ENCODE measurements at places on chromosomes 11 and 22.

GRCh38 chr11:68373815-68374501 lies 61.6 kb downstream of the LRP5 start:
- peak; percentile 59 for DNase-seq

- DNase-seq: no peak
These were observed 10.7 kb downstream of the SHANK3 start for GRCh38 chr22:50683086-50683993.

DNA sequence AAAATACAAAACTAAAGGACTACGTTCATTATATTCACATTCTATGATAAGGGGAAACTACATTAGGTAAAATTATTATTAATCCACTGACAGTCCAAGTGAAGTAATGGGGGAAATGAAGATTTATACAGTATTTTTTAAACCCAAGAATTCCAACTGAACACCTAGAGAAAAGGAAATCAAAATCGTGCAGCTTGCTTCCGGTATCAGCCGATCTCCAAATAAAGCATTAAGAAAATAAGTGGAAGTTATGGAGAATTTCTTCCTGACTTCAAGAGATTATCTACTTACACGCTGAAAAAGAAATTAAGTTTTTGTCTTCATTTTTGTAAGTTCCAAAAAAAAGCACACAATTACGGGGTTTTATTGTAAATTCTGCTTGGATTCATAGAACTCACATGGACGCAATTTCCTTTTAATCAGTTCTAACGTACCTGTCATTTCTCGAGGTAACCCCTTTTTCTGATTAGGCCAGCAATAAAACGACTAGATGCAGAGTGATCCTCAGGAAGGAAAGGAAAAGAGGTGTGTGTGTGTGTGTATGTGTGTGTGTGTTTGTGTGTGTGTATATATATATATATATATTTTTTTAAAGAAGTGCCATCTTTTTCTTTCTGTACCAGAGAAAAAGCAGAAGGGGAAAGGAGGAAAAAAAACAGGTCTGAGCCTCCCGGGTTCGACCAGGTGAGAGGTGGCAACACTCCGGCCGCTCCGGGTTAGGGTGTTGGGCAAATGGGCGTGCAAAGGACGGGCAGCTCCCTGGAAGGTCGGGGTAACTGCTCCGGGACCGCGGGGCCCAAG lies 1.1 kb downstream of the ZBTB44 start:
- no peak for DNase-seq

DNA sequence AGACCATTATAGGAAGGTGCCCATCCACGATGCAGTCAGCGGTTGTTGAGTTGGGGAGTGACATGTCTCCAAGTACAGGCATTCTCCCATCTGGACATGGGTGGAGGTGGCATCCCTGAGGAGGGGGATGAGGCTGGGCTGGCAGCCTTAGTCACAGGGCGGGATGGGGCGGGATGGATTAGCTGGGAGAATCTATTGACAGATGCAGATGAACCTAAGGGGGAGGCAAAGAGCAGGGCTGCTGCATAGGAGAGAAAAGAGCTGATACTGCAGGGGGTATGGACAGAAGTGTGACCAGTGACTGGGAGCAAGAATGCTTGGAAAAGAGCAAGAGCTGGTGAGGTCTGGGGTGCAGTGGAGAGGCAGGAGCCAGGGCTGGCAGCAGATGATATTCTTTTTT lies 42.7 kb downstream of the SCN3B start:
- DNase-seq: no peak

DNA sequence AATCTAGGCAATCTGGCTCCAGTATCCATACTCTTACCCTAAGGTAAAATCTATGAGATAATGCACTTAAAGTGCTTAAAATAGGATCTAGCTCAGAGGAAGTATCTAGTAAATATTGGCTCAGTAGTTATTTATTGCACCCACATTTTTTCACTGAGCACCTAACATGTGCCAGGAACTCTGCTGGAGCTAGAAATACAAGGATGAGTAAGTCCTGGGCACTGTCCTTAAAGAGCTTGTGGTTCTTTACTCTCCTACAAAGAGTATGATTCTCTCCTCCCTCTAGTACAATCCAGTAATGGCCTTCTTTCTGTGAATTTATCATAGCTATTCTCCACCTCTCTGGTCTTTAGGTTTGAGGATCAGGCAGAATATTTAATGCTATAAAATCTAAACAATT lies 59.2 kb downstream of the DEUP1 start:
- no peak for DNase-seq

DNA sequence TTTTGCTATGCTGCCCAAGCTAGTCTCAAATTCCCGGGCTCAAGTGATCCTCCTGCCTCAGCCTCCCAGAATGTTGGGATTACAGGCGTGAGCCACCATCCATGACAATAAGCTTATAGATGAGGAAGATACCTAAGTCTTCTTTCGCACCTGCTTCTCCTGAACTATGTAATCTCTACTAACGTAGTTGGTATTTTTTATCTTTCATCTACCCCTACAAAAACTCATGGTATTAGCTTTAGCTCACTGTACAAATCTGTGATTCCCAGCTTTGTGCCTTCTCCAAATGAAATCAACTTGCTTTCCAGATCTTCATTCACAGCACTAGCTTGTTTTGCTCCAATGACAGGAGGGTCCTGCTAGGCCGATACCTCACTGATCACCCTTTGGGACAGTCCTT lies 36.4 kb downstream of the PI4KA start:
- DNase-seq: no peak

GRCh38 chr22:30444632-30445437 lies 19.3 kb downstream of the MTFP1 start:
- DNase-seq: peak; percentile 62

GRCh38 chr11:7167976-7168740 lies 79.4 kb downstream of the RBMXL2 start:
- DNase-seq: no peak

- DNase-seq: no peak
These were observed 14.5 kb downstream of the USP2 start for GRCh38 chr11:119366690-119367620.

- no peak for DNase-seq
These were observed 12.4 kb downstream of the SHANK3 start for GRCh38 chr22:50684986-50685385.

DNA sequence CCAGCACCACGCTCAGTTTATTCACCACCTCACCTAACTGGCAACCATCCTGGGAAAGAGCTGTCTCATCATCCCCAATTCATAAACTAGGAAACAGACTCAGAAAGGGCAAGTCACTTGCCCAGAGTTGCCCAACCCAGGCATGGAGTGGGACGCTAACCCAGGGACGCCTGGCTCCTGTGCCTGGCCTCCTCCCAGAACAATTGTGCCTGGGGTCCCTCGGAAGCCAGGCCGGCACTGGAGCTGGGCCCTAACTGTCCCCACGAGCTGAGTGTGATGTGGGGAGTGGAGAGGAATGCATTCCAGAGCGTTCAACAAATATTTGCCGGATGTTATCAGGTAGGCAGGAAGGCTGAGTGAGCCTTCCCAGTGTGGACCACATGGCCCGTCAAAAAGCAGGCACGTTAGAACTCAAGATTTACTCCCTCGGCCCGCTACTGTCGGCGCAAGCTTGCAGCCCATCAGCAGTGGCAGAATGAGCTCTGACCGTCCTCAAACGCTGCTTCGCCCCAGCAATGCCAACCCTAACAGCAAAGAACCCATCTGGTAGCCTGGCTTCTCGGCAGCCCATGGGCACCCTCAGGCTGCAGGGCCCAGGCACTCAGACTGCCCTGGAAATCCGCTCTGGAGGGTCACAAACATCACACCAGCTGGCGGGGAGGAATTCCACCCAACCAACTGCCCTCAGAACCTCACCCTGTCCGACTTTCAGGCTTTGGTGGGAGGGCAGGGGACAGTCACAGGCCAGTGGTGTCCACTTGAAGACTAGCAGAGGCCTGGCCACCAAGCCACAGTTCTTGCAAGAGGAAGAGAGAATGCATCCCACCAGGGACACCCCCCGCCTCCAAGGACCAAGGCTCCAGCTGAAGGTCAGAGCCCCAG lies 35.6 kb downstream of the MYH9 start:
- no peak for DNase-seq

GRCh38 chr11:46489656-46490560 lies 98.3 kb upstream of the CHRM4 start:
- peak; percentile 38 for DNase-seq

- DNase-seq: peak; percentile 89
These were observed at the start of the genes MPST and TST for GRCh38 chr22:37019309-37020191. TSS of gene MPST (plus strand) at chr22:37019742. CDS start at chr22:37019837, 95 bp downstream. TSS of gene TST (minus strand) at chr22:37019447. CDS start at chr22:37018732, 715 bp downstream.

DNA sequence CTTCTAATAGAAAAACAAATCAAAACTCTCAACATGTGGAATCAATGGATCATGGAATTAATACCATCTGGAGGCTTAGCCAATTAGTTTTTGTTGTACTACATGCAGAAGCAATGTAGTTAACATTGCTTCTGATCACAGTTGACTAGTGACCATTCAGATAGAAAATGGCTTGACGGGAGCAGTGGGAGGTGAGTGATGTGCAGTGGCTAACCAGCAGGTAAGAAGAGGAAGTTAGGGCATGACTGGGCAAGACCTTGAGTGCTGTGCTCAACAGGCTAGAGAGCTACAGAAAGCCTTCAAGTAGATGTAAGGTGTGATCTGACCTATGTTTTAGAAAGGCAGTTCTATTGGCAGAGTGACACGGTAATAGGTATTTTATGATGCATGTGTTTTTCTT lies 60.7 kb upstream of the ALKBH3 start:
- no peak for DNase-seq

DNA sequence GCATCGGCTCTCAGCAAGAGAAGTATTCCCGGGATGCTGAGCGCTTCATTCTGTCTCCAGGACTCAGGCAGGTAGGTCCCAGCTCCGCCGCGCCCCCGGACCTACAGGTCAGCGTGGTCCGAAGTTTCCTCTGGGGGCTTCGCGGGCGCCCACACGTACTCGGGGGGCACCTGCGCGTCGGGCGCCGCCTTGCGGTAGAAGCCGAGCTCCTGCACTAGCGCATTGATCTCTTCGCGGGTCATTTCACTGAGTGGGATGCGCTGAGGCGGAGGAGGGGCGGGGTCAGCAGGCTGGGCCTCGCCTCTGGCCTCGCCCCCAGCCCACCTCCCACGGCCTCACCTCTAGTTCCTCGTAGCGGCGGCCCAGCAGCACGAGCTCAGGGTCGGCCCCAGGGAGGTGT lies 2.5 kb downstream of the SELENOM start:
- DNase-seq: no peak

GRCh38 chr11:110289472-110289871 lies 6.9 kb downstream of the RDX start:
- no peak for DNase-seq

DNA sequence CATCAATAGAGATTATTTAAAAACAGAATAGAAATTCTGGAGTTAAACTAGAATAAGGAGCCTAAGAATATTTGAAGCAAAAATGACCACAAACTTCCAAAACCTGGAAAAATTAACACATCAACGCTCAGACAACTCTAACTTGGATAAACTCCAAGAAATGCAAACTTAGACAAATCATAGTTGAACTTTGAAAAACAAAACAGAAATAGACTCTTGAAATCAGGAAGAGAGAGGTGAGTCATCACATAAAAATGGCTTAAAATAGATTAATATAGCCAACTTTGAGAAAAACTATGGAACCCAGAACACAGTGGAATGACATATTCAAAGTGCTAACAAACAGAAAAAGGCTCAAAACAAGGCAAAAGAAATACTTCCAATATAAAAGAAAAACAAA lies 974.2 kb downstream of the JRKL start:
- DNase-seq: no peak

- no peak for DNase-seq
These were observed 123.8 kb upstream of the FGF3 start for GRCh38 chr11:69943066-69943465.

DNA sequence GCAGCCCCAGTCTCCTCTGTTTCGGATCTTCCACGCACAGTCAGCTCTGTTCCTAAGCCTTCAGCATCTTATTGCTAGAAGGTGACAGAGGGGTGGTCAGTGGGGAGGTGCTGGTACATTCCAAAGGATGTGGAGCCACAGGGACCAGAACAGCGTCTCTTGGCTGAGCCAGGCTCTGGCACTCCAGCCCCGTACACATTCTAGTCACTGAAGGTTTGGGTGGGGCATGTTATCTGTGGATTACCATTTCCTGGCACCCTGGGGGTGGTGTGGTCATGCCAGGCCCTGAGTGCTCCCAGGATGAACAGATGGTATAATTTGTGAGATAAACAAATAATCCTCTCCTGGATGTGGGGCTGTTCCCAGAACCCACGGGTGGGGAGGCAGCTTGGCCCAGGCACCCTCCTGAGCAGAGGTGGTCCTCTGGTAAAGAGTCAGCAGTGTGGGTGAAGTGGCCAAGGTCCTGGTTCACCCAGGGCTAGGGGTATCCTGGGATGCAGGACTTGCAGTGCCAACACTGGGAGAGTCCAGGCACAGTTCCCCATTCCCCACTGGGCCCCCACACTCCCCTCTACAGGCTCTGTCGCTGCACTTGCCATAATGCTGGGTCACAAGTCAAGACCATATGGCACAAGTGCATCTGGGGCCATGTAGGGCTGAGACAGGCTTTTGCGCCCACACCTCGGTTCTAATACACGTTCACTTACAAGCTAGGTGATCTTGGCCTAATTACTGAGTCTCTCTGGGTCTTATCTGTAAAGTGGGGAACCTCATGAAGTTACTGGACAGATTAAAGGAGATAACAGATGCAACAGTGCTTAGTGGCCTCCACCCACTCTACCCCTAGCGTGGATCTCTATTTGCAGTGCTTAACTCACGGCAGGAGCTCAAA lies 33.0 kb downstream of the DKK3 start:
- DNase-seq: no peak

- no peak for DNase-seq
These were observed 6.5 kb downstream of the TIMP3 start for GRCh38 chr22:32808038-32808445.

DNA sequence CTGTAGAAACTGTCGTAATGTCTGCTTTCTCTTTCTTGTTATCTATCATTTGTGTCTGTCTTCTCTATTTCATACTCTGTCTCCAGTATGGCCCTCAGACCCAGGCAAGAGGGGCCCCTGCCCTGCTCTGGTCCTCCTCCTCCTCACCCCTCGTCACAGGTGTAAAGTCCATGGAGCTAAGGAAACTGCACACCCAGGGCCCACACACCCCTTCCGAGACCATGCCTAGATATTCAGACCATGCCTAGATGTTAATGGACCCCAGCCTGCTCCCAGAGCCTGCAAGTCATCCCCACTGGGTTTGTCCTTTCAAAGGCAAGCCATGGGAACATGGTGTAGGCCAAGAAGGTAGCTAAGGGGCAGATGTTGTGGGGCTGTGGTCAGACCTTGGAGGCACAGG lies 24.1 kb upstream of the ANO1 start:
- DNase-seq: no peak

DNA sequence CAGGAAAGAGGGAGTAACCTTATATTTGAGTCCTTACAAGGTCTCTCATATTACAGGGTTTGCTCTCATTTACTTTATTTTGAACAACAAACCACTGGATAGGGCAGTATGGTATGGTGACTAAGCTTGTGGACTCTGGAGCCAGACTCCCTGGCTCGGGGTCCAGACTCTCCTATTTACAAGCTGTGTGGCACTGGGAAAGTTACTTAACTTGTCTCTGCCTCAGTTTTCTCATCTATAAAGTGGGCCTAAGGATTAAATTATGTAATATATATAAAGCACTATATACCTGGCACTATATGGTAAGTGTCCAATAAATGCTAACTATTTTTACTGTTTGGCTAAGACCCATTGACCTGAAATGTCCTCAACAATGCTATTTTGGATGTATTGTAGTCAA lies 1.7 kb upstream of the DCHS1 start:
- DNase-seq: no peak

- DNase-seq: no peak
These were observed 745.7 kb downstream of the FAM181B start for GRCh38 chr11:81987829-81988472.

GRCh38 chr11:72243173-72244059 lies 560 bp downstream of the PHOX2A start:
- DNase-seq: no peak

Measured in Ammon's horn (tissue), 1 donor.